Activated naive CD4-positive, alpha-beta T cell treated with anti-CD3 and anti-CD28 coated beads, Interleukin-2, amount 50 U/mL, for 72 hours (primary cell): ENCODE measurements at places on chromosomes 5 and 9. TPM values are rescaled to one million over a fixed set of nuclear protein-coding genes. Genes with fewer than 3 reads are reported as not detected.
A peak's percentile ranks its signal among the peaks of the same experiment; 100 is the strongest.

GRCh38 chr5:4020400-4020799, 424.8 kb downstream of the IRX1 start:
- no peak for DNase-seq

The RNF20 gene
- 49.9 TPM for total RNA-seq

- no peak for DNase-seq
Measured at GRCh38 chr5:37436146-37436934, 57.2 kb downstream of the WDR70 start.

DNA sequence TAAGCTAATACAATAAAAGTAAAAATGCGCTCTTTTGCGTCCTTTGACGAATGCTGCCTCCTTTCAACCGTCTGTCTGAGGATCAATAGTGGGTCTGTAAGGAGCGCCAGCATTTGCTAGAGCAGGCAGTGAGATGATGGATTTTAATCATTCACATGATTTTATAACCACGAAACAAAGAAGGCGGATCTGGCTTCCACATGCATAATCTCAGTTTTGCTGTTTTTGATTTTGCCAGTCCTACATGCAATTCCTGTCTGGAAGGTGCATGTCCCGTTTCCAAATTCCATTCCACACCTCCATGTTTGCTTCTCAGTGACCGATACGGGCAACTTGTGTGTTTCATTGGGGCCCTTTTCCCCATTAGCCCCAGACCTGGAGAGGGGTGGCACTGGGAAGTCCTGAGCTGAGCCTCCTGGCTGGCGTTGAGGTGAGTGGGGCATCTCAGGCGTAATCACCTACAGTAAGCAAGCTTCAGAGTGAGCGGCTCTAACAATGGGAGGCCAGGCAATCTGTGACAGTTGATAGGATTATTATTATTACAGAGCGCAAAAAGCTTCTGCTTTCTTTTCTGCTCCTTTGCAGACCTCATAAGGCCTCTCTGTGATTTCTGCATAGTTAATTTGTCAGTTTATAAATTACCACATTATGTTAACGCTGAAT, 405.4 kb downstream of the ZSWIM6 start:
- DNase-seq, result no peak

The ECM2 gene
- not detected for total RNA-seq

The ACOT12 gene
- not detected for total RNA-seq

The HSD17B3 gene
- not detected for total RNA-seq

The C5orf58 gene
- not detected for total RNA-seq

DNA sequence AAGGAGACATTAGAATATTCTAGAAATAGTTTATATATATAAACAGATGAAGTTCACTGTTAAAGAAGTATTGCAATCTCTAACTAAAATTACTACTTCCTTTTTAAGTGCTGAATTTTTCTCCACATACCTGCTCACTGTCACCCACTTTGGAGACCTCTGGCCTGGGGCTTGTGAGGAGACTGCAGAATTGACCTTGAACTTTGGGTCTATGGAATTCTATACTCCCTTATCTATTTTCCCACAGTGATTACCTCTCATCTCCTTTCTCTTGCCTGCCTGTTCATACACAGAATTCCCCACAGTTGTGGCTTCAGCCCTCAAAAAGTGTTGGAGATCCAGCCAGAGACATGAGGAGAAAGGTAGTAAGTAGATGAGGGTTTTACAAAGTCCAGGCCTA, 45.4 kb downstream of the LARP1 start:
- DNase-seq, result no peak

- no peak for DNase-seq
Measured at GRCh38 chr5:135592312-135593045, 13.7 kb upstream of the CXCL14 start.

DNA sequence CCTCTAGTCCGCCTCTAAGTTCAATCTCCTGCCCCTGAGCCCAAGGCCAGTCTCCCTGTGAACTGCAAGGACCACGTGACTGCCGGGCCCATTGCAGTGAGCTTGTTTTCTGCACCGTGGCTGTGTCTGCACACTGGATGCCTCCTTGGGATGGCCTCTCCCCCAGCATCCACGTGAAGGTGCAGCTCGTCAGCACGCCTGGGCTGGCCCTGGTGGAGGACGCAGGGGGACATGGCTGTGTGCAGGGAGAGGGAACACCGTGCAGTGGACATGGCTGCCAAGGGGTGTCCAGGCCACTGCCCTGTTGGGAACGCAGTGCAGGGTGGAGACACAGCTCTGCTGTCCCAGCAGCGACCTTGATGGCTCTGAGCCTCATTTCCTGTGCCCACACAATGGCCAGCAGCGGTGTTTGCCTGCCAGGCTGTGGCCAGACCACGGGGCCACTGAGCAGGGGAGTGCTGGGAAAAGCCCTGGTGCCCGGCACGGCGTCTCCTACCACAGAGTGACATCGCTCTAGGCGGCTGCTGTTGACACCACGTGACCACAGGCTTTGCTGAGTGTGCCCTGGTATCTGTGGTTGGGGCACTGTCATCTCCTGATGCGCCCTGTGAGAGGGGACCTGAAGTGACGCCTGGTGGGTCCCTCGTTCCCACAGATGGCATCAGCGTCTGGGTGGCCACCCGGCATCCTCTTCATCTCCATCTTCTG, 26.9 kb upstream of the EXOC3 start:
- peak; percentile 64 for DNase-seq

DNA sequence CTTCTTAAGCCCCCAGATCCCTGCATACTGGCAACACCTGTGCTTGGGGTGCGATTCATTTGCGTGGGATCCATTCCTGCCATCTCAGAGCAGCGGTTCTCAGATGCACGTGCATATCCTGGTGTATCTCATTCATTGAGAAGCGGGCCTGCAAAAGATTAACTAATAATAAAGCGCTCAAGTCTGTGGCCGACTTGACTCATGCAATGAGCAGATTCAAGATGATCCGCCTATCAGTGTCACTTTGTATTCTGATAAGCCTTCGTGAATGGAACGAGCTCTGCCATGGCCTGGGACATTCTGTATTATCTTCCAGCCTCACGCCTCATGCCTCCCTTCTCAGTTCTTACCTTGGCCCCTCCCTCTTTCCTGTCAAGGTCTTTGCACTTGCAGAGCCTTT, 22.3 kb downstream of the C1QTNF2 start:
- DNase-seq, result no peak
